Sigmoid colon (tissue), 7 donors: ENCODE measurements at places on chromosomes 4 and X. TPM values are rescaled to one million over a fixed set of nuclear protein-coding genes. Genes with fewer than 3 reads are reported as not detected.

The DMP1 gene
- total RNA-seq: not detected

DNA sequence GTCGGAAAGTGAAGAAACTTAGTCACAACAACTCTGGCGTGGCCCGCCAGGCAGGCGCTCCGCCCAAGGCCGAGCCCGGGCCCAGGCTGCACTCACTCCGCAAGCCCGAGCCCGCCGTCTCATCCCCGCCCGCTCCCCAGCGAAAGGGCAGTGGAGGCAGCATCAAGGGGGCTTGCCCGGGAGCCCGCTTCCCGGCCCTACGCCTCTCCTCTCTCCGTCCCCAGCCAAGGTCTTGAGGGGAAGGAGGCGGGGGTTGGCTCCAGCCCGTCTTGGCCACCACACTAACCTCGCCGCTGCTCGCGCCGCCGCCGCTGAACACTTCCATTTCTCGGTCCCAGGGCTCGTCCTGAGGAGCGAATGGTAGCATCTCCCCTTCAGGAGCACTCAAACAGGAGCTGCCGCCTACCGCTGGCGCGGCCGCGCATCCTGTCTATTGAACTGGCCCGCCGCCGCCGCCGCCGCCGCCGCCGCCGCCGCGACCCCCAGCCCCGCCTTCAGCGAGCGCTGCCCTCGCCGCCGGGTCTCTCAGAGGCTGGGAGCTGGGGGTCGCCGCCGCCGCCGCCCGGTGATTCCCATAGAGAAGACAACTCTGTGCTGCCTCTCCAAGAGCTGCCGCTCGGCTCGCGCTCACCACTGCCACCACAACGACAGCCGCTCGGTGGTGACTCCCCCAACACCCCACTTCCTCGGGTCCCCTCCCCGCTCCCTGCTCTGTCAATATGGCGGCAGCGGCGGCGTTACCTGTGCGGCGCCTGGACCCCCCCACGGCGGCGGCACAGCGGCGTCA is at the start of gene RPS6KA6:
Gene RPS6KA6 (minus strand): TSS at position 667 of the 787 bp plus-strand sequence. CDS start 300 bp downstream, at position 367.
- no peaks in the 10 kb centered on the region for H3K36me3 ChIP-seq
- H3K27me3 ChIP-seq: no peaks in the 10 kb centered on the region
- DNase-seq: peak; percentile 68

- H3K36me3 ChIP-seq: no peaks in the 10 kb centered on the region
- H3K4me3 ChIP-seq: no peak overlapping the region
- no peak overlapping the region for H3K27ac ChIP-seq
- DNase-seq: no peak
- H3K4me1 ChIP-seq: no peaks in the 10 kb centered on the region
Measured at GRCh38 chrX:29640106-29640505, 575.3 kb upstream of the MAGEB2 start.

DNA sequence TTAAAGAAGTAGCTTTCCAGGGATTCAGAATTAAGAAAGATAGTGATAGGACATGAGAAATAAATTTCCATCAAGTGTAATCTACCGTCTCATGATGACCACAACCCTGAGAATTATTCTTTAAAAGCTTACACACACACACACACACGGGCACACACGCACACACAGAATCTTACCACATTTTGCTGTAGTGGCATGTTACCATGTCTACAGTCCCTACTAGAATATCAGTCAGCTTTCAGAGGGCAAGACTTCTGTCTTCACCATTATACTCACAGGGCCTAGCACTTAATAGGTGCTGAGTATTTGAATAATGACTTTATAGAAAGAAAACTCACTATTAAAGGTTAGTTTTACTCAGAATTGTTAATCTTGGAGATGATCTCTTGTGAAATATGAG is 15.4 kb downstream of the CMC4 start:
- H3K27me3 ChIP-seq: no peaks in the 10 kb centered on the region
- H3K27ac ChIP-seq: no peak overlapping the region
- no peaks in the 10 kb centered on the region for H3K36me3 ChIP-seq
- no peak overlapping the region for H3K4me3 ChIP-seq

DNA sequence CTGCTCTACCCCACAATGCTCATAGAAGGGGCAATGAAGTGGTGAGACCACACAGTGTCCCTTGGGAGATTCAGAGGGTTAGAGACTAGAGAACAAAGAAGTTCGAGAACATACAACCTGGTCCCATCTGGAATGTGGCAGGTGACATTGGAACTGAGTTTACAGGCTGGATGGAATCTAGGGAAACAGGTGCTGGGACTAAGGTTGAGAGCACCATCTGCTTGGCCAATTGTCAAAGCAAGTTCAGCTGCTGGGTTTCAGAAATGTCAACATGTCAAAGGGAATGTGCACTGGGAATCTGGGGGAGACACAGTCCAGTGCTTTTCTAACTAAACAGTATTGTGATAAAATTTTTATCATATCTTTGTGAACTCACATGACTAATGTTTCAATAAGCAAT is 15.9 kb upstream of the FAM13A start:
- H3K4me3 ChIP-seq: no peak overlapping the region
- no peaks in the 10 kb centered on the region for H3K4me1 ChIP-seq
- H3K27me3 ChIP-seq: no peaks in the 10 kb centered on the region
- no peaks in the 10 kb centered on the region for H3K36me3 ChIP-seq

DNA sequence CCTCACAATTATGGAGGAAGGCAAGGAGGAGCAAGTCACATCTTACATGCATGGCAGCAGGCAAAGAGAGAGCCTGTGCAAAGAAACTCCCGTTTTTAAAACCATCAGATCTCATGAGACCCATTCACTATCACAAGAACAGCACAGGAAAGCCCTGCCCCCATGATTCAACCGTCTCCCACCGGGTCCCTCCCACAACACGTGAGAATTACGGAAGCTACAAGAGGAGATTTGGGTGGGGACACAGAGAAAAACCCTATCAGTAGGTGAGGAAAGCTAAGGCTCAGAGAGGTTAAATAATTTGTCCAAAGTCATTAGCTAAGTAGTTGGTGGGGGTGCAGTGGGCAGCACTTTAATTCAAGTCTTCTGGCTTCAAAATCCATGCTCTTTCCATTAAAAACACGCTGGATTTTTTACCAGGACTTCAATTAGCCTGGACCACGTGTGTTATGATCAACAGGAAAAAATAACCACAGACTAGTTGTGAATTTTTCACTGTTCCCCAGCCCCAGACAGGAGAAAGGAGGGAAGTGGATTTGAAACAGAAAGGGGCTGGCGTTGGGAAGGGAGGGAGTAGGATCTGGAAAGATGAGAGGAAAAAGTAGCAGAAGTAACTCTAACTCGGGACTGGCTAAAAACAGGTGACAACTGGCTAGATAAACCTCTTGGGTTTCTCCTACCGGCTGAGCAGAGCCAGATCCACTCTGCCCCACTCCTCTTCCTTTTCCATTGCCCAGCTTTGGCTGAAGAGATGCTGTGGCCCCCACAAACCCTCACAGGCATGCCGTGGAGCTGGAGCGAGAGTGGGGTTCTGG is 986 bp downstream of the MTMR8 start:
- no peaks in the 10 kb centered on the region for H3K27me3 ChIP-seq
- peak overlapping the region; percentile 62 for H3K4me3 ChIP-seq
- no peaks in the 10 kb centered on the region for H3K36me3 ChIP-seq
- H3K4me1 ChIP-seq: no peaks in the 10 kb centered on the region
- no peak for DNase-seq

GRCh38 chr4:185992585-185992984 is 76.4 kb upstream of the TLR3 start:
- no peak overlapping the region for H3K4me3 ChIP-seq
- no peaks in the 10 kb centered on the region for H3K4me1 ChIP-seq
- H3K27ac ChIP-seq: no peak overlapping the region
- no peak for DNase-seq
- H3K36me3 ChIP-seq: no peaks in the 10 kb centered on the region
